ENCODE measurements at places on chromosomes 2 and 18.

- no peak for DNase-seq
These were observed 143.9 kb downstream of the L3MBTL4 start for GRCh38 chr18:6270771-6271216.

DNA sequence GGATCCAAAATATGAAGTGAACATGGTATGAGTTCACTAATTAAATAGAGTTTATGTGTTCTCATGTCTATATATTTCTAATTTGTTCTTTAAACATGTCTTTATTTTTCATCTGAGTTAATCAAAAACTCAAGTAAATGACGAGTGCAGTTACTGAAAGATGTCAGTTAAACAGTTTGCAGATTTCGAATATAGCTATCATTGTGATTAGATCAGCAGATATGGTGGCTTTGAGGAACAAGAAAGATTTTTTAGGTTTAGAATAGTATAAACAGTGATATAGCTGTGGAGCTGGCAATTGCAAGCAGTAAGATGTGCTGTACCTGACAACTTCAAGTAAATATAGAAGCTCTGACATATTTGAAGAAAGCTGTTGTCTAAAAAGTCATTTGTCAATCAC, 49.7 kb downstream of the TANK start:
- DNase-seq = no peak

GRCh38 chr18:24543795-24544498, 83.5 kb downstream of the HRH4 start:
- peak; percentile 42 for DNase-seq

DNA sequence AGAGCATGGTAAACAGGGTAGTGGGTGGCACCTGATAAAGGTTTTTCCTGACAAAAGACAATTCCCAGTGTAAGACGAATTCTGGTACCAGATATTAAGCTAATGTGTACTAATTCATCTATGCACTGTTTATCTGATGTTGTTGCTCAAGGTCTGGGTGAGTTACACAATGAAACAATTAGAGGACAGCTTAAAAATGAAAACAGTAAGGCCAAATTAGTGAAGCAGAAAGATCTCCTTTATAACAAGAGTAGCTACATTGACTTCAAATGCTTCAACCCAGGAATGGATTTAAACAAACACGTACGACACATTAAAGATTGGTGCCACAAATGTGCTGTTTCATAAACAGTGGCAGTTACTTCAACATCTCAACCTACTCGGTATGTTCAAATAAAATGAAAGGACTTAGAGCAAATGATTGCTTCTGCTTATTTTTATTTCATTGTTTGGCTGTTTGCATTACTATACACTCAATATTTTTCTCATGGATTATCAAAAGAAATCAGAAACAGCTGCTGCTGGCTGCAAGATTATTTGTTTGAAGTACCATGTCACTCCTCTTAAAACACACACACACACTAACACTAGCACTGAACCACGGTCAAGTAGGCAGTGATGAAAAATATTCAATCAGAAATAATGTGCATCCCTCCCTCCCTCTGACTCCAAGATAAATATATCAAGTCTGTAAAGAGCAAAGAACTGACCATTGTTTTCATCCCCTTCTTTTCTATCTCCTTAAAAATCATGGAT, 94.4 kb upstream of the RND3 start:
- DNase-seq = peak; percentile 68

DNA sequence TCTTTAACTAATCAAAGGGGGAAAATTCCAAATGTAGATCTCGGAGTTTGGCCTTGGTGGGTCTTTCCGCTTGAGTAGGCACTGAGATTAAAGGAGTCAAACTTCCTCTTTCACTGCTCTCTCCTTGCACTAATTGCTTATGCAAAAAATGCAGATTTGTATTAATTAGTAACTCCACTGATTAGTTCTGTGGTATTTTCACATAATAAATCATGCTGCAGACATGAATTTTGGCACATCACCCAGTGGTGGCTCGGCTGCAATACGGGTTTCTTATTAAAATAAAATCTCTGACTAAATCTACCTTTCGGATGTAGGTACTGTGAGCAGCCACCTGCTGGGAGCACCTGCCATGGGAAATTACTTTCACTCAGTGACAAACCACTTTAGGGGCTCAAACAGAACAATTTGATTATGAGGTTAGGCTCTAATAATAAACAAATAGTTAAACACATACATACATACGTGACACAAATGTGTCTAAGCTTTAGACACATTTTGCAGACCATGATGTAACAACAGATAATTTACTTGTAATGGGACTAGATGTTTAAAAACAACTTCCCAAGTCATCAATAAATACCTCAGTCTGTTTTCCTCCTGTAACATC, 6.4 kb upstream of the NEUROD1 start:
- no peak for DNase-seq

- no peak for DNase-seq
These were observed 229.2 kb downstream of the LDLRAD4 start for GRCh38 chr18:13447621-13448334.

DNA sequence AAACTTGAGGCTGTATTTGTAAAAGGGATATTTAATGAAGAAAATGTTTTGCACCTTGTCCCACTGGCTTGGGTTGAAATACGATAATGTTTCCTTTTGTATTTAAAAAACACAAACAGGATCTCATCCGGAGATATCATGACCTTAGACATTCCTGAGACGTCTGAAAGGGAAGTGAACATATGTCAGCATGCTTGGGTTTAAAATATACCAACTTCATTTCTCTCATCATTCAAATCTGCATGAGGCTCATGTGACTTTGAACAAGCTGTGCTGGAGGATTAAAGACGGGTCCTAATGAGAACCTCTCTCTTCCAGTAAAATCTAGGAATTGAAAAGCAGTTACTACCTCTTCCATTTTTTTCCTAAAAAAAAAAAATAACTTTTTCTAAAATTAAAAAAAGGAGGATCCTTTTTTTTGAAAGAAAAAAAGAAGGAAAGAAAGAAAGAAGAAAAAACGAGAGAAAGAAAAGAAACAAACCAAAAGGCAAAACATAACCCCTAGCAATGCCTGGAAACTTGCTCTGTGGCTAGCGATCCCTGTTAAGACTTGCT, 106.8 kb upstream of the ZFP36L2 start:
- DNase-seq = no peak

- no peak for DNase-seq
These were observed 8.2 kb upstream of the INPP1 start for GRCh38 chr2:190335225-190335559.

GRCh38 chr2:233032551-233033320, at the start of gene NEU2:
NEU2 (plus strand) TSS chr2:233032672; CDS start chr2:233032672, 0 bp downstream.
- DNase-seq = peak; percentile 54

GRCh38 chr18:49731860-49732311, 81.4 kb downstream of the ACAA2 start:
- DNase-seq = no peak

DNA sequence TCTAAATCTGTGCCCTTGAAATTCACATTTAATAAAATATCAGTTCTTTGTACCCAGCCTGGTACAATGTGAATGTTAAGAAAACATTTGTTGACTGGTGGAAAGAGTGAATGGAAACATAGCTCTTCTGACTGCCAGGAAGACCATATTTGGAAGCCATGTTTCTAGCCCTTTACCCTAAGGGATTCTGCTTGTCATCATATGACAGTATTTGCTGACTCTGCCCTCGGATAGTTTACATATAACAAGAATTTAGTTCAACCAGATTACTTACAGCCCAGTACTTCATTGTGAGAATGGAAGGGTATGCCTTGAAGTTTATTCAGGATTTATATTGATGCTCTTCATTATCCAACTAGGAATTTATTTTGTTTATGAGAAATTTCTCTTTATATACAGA, 13.8 kb upstream of the KCNS3 start:
- DNase-seq = no peak

DNA sequence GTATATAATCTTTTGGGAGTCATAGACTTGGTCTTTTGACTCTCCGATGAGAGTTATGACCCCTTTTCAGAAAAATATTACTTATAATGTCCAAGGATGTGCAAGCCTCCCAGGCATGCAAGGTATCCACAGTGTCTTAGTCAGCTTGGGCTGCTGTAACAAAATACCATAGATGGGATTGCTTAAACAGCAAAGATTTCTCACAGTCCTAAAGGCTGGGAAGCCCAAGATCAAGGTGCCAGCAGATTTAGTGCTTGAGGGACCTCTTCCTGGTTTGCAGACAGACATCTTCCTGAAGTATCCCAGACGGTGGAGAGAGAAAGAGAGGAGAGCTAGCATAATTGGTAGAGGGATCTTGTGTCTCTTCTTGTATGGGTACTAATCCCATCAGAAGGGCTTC, 35.6 kb upstream of the FBXO11 start:
- DNase-seq = no peak

GRCh38 chr18:47063096-47063495, 27.7 kb upstream of the ELOA2 start:
- DNase-seq = no peak

GRCh38 chr2:68027959-68028358, 34.8 kb downstream of the C1D start:
- peak; percentile 44 for DNase-seq

DNA sequence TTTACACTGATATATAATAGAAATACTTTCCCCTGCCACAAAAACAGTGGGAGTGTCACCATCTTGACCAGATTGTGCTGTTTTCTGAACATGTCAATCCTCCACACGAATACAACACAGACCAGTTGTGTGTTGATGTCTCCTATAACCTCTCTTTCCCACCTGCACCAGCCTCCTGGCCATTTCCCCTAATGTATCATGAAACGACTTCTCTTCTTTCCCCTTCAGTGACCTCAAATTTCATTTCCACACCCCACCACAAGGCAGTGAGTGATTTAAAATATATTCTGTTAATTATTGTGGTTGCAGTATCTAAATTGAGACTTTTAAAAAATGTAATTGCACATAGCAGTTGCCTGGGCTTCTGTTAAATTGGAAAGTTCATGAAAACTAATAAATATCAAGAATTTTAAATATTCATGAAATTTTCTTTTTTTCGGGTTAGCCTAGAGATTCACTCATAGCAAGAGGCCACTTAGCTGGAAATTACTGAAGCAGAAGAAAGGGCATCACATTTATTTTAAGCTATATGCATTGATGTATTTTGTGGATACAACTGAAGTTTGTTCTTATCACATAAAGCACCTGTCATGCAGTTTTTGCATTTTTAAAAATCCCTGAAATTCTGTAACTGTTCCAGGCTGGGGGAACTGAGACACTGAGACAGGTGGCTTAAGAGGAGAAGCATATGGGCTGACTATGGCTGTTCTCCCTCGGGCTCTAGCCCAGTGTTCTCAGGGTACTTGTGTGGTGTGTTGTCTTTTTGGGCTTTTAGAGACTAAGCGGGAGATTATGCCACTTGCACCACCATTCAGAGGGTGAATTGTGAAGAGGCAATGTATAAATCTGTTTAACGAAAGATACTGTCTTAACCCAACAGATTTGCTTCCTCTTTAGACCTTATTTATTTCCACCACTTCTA, 15.9 kb downstream of the FAM171B start:
- no peak for DNase-seq

GRCh38 chr2:172864182-172864581, 128.5 kb downstream of the RAPGEF4 start:
- peak; percentile 58 for DNase-seq

DNA sequence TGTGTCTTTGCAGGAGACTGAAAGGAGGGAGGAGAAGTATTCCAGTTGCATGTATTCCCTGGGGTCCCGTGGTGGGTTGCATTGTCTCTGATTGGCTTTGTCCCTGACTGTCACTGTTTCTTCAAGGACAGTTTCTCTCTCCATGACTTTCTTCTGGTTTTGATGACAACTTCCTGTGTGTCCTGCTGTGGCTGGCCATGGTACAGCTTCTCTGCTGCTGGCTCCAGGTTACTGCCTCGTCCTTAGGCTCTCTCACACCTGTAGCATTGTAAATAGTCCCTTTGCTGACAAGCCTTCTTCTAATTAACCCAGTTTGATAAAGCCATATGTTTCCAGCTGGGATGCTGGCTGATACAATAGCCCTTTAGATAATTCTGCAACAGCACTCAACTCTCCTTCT, 129.0 kb downstream of the LPIN1 start:
- no peak for DNase-seq

DNA sequence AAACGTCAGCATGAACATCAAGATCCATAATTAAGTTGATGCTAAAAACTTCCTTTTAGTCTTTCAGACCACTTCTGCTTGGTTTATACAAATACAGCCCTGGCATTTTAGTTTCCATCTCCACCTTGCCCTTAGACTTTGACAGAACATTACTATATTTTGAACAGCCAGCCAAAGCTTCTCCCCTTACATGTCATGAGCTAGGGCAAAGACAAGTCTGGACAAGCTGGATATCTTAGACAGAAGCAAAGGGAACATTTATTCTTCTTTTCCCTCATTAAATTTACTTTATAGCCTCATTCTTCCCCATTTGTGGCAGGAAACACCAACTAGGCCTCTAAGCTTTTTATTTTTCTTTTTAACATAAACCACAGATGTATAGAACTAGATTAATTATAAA, 403.3 kb downstream of the SUCLG1 start:
- DNase-seq = no peak

GRCh38 chr2:25596516-25597244, 76.7 kb downstream of the DTNB start:
- DNase-seq = no peak

- DNase-seq = no peak
These were observed 21.9 kb downstream of the METTL8 start for GRCh38 chr2:171411791-171412483.

- no peak for DNase-seq
These were observed 41.7 kb downstream of the RAMP1 start for GRCh38 chr2:237900891-237901831.

GRCh38 chr2:37526323-37526722, 145.1 kb downstream of the CDC42EP3 start:
- DNase-seq = no peak

DNA sequence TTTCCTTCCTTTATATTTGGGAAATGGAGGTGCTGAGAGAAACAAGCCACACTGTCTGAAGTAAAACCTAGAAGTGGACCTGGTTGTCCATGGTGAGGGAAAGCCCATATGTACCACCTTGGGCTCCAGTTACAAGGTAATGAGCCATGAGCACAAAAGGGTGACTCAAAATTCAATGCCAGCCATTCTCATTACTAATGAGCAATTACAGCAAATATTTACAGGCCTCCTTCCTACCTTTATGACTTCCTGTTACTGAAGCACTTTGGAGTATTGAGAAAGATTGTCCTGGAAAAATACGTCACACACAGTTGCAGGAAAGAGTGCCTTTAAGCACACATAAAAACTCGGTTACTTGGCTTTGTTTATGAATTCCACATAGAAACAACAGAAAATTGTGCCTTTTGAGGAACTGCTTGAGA, 9.1 kb downstream of the EPAS1 start:
- no peak for DNase-seq

GRCh38 chr2:20048488-20049448, 2.7 kb downstream of the LAPTM4A start:
- no peak for DNase-seq

GRCh38 chr2:232400256-232401015, 6.2 kb upstream of the ALPG start:
- no peak for DNase-seq
